ENCODE measurements at places on chromosomes 3 and 15.

DNA sequence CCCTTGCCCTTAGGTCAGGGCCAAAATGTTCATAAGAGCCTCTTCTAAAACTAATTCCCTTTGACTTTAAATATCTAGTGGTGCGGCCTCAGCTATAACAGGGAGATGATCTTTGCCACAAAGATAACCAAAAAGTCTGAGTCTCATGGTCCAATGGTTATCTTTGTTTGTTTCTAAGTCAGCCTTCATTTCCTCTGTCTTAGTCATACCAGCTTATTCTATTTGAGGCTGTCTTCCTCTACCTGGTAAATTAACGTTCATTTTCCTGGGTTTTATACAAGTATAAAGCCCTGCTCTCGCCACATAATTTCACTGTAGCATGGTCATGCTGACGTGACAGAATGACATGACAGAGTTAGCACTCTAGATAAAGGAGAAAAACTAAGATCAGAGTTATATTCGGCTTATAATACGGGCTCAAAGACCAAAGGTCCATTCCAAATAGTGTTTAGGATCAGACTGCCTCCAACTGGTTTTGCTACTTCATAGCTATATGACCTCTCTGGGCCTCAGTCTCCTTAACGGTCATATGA lies 18.4 kb downstream of the ZNF860 start:
- no peak for DNase-seq

GRCh38 chr3:120560304-120561250 lies 35.6 kb upstream of the NDUFB4 start:
- no peak for DNase-seq

DNA sequence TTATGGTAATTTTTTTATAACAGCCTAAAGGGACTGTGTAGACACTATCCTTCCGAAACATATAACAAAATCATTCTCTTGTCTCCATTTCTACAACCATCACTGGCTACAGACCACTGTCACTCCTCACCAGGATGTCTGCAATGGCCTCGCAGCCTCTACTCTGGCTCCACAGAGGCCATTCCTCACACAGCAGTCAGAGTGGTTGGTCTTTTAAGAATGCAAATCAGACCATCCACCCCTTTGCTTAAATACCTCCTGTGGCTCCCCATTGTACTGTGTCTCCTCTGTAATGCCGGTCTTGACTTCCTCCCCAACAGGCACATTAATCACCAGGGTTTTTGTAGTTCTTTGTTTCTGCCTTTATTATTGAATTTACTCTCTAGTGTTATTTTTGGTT lies 344.8 kb downstream of the ERC2 start:
- DNase-seq = no peak

DNA sequence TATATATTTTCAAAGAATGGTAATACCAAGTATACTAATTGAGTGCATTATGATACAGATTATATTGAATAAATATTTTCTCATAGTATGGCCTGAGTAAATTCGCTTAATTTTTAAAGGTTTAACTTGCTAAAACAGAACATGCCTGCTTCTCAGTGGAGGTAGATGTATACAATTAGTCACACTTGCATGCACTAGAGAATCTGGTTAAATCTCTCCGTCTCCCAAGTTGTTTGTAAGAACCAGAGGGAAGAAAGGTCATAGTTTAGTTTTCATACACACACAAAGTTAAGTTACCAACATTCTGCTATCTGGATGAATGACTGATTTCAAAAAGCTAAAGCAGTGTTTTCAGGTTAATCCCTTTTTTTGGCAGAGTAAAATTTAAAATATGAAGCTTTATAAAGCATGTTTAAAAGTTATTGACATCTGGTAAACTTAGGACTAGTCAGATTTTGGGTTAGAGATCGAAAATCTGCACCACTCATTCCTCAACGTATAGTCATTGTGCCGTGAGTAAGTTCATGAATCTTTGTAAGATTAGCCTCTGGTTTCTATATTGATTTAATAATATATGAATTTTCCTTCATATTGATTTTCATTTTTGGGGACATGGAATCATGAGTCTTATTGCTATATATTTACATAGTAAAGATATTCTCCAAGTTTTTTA lies 117.6 kb upstream of the SAMMSON start:
- DNase-seq = no peak

- no peak for DNase-seq
Observed at GRCh38 chr3:149460117-149460516, 14.4 kb upstream of the TM4SF4 start.

- DNase-seq = no peak
Observed at GRCh38 chr3:114378760-114379159, 84.9 kb downstream of the TIGIT start.

GRCh38 chr15:90058775-90059174 lies 43.5 kb downstream of the IDH2 start:
- DNase-seq = no peak

- no peak for DNase-seq
Observed at GRCh38 chr3:196423044-196423781, 9.0 kb downstream of the UBXN7 start.

DNA sequence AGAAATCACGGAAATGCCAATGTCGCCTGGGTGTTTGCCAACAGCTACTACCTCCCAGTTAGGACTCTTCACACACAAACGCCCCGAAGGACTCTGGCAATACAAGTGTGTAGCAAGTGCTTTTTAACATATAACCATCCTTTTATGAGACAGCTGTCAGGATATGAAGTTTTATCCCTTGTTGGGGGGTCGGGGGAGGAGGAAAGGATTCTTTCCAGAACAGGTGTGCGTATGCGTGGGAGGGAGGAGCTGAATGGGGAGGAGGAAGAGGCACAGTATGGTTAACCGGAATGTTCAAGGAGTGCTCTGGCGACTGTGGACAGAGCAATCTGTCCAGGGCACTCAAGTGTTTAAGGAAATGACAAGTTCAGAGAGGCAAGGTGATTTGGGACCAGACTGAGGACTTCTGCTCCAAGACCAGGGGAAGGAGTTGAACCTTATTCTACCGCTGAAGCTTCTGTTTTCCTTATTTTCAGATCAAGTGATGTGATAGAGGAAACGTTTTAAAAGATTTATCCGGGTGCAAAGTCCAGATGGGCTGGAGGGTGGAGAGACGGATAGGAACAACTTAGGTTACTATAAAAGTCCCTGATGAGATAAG lies 1.3 kb downstream of the TSPAN3 start:
- peak; percentile 22 for DNase-seq

DNA sequence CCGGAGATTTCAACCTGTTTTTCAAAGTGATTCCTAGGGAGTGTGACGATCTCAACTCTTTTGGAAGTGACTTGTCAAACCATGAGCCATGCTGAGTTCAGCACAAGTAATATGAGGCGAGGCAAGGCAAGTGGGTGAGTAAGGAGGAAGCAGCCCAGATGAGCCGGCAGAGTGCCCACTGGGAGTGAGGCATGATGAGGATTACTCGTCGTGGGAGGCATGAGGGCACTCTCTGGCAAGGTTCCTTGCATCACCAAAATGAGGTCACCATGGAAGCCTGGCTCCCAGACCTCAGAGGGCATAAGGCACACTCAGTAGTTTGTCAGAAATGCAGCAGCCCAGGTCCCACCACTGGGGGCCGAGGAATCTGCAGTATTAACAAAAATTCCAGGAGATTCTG lies 636.1 kb downstream of the MAGI1 start:
- peak; percentile 57 for DNase-seq

DNA sequence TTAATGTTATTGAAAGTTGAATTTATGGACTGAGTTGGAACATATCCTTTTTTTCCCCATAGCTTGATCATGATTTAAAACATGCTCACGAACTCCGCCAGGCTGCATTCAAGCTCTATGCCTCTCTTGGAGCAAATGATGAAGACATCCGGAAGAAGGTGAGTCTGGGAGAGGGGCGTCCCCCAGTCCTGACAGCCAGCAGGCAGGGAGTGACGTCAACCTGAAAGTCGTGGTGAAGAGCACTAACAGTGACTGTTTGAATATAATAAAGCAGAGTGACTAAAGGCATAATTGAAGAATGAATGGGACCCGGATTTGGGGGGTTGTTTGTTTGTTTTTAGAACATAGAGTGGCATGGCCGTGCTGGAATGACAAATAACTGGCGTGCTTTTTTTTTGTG lies 57.9 kb downstream of the ARMC8 start:
- no peak for DNase-seq

DNA sequence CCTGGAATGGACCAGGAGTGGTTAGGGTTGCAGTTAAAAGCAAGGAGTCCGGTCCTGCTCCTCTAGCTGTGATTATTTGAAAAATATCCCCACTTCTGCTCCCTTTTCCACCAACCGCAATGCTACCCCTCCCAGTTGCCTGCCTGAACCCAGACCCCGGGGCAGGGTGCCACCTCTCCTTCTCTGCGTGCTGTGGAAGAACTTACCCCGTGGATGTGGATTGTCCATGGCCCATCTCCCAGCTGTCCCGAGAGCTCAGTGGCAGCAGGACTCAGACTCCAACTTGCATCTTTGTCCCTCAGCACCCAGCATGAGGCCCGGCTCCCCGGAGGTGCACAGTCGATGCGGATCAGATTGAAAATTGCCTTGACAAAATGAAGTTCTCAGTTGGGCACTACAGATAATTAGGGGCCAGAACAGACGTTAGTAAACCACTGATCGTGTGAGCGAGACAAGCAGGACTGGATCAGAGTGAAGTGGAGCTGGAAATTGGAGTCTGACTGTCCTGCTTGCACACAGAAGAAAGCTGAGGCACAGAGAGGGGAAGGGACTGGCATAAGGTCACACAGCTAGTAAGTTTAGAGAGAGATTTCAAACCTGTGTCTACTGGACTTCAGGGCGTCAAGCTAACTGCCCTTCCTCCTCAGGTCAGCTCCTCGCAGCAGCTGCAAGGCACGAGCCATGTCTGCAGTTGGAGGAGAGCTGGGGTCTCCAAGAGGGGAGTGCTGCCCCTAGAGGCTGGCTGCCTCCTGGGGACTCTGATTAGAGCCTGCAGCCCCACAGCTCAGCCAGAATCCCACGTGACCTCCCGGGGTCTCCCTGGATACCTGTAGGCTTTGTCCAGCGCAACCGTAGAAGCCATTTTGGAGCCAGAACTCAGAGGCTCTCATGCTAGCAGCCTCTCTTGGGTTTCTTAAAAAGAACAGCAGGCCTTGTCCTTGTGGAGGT lies 14.7 kb downstream of the SLC6A1 start:
- no peak for DNase-seq
